ENCODE measurements at places on chromosomes 7 and 10.

DNA sequence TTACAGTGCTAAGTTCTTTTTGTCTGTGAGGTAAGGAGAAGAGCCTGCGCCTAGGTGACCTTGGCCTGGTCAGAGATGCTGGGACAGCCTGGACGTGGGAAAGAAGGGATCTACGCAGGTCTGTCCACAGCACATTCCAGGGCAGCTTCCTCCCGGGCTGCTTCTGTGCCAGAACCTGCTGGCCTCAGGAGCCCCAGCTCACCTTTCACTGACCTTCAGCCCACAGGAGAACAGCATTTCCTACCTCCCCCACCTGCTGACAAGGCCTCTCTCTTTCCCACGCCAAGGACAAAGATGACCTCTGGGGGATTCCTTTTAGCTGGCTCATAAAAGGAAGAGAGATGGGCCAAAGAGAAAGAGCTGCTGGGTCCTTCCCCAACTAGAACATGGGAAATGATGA is 260.6 kb downstream of the KCNMA1 start:
- DNase-seq, result no peak

DNA sequence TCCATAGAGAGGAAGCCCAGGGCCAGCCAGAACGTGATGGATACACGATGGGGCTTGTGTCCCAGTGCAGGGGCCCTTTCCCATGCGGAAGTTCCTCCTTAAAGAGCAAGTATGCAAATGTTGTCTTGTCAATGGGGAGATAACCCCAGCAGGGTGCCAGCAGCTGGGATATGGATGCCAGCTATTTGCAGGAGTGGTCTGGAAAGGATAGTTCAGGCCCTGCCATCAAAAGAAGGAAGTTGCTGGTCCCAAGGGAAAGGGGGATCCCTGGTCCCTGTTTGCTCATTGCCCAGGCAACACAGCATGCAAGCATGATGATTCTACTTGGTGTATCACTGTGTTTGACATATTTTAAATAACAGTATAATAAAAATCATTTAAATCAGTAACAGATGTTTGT is 73.1 kb upstream of the HECW1 start:
- DNase-seq, result peak; percentile 4

- DNase-seq, result no peak
Measured at GRCh38 chr7:125506331-125506730, 576.7 kb upstream of the POT1 start.

DNA sequence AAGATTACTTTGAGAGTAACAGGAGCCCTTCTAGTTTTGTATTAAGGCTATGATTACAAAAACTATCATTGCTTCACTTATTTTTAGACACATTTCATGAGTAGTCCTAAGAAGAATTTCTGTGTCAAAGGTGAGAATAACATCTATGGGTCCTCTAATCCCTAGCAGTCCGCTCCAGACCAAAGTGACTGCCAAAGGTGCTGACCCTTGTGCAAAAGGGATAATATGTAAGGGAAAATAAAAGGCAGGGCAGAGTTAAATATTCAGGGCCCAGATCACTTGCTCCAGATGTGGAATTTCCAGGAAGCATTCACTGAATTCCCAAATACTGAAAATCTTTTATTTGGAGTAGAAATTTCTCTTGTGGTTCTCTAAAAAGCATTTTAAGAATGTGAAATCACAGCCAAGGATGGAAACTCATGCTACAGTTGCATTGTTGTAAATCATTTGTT is 29.3 kb downstream of the RHOBTB1 start:
- DNase-seq, result peak; percentile 27

DNA sequence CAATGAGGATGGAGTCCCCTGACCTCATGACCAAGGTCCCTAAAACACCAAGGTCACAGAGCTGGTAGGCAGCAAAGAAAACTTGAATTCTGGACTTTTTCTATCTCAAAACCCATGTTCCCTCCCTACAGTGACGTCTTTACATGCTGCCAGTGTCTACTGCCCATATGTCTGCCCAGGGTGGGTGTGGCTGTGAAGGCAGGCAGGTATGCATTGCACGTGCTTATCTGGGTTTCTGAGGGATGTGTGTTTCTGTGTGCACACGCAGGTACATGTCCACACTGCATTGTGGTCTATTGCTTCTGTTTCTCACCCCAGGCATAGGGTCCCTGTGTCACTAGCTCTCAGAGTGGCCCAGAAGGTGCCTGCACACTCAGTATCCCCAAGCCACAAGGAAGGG is 13.5 kb downstream of the ATP6V1F start:
- no peak for DNase-seq

GRCh38 chr7:100369105-100369504 is 4.2 kb upstream of the PILRA start:
- DNase-seq, result peak; percentile 26

DNA sequence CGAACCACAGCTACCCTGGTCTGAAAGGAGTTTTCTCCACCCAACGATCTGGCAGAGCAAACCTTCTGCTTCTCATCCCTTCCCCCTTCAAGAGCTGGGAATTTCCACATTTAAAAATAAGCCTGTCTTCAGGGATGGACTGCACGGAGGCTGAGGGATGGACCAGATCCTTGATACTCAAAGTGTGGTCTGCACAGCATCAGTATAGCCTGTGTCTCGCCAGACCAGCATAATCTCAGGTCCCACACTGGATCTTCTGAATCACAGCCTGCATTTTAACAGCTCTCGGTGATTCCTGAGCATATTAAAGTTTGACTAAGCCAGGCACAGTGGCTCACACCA is 7.1 kb downstream of the KCNMA1 start:
- no peak for DNase-seq

DNA sequence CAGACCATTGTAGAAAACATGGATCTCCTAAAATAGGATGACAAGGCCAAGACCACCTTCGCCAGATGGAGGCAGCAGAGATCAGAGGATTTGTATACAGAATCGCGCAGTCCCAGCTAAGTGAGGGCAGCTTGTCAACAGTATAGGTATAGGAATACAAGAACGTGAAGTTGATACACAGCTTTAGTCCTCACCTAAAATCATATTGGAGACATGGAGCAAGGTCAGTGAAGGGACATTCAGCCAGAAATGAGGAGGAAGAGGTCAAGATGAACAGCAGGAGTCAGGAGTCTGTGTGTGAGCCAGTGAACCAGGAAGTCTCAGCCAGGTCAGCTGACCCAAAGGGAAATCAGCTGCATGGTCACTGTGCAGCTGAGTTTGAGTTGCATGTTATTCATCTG is 263.4 kb upstream of the PRKCQ start:
- no peak for DNase-seq

GRCh38 chr7:5621776-5622175 is 159.7 kb downstream of the RNF216 start:
- no peak for DNase-seq

DNA sequence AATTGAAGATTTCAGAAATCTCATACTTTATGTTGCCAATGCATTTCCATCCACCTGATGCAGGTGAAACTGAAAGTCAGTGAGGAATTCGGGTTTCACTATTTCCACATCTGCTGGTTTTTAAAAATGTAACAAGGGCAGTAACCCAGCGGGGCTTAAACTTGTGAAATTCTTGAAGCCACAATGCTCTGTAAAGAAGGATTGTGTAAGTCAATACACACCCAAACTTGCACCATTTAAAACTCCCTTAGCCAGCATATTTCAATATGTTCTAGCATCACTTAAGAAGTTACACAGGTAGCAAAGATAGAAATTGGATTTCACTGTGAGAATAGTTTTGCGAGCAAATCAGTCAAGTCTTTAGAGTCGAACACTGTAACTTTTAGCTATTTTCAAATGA is 386.1 kb downstream of the PLXDC2 start:
- no peak for DNase-seq

DNA sequence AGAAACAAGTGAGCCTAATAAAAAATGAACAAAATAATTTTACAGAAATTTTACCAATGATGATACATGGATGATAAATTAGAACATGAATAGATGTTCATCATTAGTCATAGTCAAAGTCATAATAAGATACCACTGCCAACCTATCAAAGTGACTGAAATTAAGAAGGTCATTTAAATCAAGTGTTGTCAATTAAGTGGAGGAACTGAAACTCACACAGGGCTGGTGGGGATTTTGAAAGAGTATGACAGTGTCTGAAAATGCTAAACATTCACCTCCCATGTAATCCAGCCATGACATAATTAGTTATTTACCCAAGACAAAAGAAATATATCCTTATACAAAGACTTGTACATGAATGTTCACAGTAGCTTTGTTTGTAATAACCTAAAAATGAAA is 57.1 kb upstream of the DYNC1I1 start:
- no peak for DNase-seq

- no peak for DNase-seq
Measured at GRCh38 chr7:76246804-76247389, 45.2 kb downstream of the SRRM3 start.

DNA sequence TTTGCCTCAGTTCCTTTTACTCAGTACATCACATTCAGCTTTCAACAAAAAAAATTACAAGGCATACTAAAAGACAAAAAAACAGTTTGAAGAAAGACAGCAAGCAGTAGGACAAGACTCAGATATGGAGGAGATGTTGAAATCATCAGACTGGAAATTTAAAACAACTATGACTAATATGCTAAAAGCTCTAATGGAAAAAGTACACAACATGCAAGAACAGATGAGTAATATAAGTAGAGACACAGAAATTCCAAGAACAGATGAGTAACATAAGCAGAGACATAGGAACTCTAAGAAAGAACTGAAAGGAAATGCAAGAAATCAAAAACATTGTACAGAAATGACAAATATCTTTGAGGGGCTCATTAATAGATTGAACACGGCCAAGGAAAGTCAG is 402.6 kb downstream of the NEBL start:
- DNase-seq, result no peak

GRCh38 chr10:60985951-60986350 is 42.0 kb upstream of the RHOBTB1 start:
- no peak for DNase-seq

- no peak for DNase-seq
Measured at GRCh38 chr7:50607524-50608125, 42.4 kb upstream of the DDC start.

DNA sequence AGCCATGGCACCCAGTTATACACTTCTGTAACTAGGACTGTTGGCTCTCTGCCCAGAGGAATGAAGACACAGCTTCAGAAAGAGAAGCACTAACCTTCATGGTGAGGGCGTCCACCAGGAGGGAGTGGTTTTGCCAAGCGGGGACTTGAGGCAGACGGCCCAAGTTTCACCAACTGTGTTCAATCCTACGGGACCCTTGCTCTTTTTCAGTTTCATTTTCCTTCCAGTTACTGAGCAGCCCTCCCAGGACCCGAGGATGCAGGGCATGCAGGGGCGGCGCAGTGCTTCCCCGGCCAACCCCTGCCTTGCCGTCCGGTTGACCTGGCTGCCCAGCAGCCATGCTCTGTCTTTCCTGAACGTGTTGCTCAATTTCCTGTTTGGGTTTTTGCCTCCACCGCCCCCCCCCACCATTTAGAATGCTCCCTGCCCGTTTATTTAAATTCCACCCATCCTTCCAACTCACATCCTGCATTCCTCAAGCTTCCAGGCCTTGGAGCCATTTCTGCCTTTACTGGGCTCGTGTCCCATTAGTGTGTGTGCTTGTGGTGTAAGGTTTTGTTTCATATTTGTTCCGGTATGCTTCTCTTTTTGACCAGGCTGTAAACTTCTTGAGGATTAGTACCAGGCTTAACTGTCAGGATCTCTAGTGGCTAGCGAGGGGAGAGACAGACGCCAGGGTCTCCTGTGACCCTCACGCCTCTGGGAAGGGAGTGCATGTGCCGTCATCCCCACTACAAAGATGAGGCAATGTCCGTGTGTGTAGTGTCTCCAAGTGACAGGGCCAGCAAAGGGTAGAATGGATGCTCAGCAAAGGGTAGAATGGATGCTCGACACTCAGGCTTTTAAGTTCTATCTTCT is 31.6 kb downstream of the IL15RA start:
- DNase-seq, result peak; percentile 89

GRCh38 chr10:69959911-69960310 is 92.7 kb upstream of the MACROH2A2 start:
- no peak for DNase-seq

GRCh38 chr10:62308101-62308500 is 39.5 kb upstream of the RTKN2 start:
- no peak for DNase-seq

- DNase-seq, result no peak
Measured at GRCh38 chr10:49558190-49558589, 19.3 kb upstream of the ERCC6 start.

GRCh38 chr7:38448584-38449234 is 175.3 kb upstream of the TARP start:
- DNase-seq, result no peak

- DNase-seq, result no peak
Measured at GRCh38 chr10:62761115-62761514, 43.4 kb upstream of the ADO start.

- no peak for DNase-seq
Measured at GRCh38 chr10:112189465-112189864, 5.9 kb upstream of the GPAM start.

GRCh38 chr7:150963707-150964559 is 14.2 kb downstream of the KCNH2 start:
- DNase-seq, result no peak

- no peak for DNase-seq
Measured at GRCh38 chr7:100752994-100753393, 19.6 kb downstream of the ZAN start.

- DNase-seq, result no peak
Measured at GRCh38 chr10:100743626-100744135, 1.7 kb upstream of the PAX2 start.

DNA sequence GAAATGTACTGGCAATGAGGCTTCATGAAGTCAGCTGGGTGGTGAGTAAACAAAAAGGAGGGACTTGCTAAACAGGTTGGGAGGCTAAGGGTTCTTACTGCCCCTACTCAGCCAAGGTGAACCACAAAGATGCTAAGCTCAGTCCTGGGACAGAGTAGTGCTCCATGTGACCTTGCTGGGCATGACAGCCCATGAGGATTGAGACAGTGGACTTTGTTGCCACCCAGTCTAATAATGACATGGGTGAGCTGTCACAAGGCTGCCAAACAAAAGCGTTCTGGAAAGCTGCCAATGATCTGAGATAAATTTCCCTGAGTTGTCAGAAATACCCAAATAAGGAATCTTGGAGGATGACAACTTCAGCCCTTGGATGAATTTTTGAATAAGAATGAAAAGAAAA is 75.2 kb downstream of the CLEC2L start:
- DNase-seq, result no peak

GRCh38 chr10:37957841-37958240 is 18.6 kb downstream of the ZNF25 start:
- DNase-seq, result no peak

DNA sequence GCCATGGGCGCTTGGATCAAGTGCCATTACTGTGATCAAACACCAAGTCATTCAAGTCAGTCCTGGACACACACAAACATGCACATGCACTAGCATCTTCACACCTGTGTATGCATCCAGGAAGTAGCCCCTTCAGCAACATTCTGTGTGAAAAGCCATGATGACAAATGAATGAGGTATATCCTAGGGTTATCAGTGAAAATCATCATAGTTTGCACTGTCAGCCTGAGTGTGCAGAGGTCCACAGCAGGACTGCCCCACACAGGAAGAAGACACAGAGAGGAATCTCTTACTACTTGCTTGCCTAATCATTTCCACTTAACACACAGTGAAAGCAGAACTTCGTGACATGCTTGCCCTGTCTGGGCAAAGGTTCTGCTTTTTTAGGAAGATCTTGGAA is 184.0 kb upstream of the ADO start:
- DNase-seq, result no peak

Data from hindlimb muscle (tissue), 1 donor.